Motor neuron (in vitro differentiated cells): ENCODE measurements at places on chromosomes 1 and 21. TPM values are rescaled to one million over a fixed set of nuclear protein-coding genes. Genes with fewer than 3 reads are reported as not detected.

FMO1 gene
- total RNA-seq: 0.19 TPM in 1 of 2 replicates, not detected in the other

GRCh38 chr1:183831311-183831710 lies 26.4 kb downstream of the RGL1 start:
- no peak for ATAC-seq

DNA sequence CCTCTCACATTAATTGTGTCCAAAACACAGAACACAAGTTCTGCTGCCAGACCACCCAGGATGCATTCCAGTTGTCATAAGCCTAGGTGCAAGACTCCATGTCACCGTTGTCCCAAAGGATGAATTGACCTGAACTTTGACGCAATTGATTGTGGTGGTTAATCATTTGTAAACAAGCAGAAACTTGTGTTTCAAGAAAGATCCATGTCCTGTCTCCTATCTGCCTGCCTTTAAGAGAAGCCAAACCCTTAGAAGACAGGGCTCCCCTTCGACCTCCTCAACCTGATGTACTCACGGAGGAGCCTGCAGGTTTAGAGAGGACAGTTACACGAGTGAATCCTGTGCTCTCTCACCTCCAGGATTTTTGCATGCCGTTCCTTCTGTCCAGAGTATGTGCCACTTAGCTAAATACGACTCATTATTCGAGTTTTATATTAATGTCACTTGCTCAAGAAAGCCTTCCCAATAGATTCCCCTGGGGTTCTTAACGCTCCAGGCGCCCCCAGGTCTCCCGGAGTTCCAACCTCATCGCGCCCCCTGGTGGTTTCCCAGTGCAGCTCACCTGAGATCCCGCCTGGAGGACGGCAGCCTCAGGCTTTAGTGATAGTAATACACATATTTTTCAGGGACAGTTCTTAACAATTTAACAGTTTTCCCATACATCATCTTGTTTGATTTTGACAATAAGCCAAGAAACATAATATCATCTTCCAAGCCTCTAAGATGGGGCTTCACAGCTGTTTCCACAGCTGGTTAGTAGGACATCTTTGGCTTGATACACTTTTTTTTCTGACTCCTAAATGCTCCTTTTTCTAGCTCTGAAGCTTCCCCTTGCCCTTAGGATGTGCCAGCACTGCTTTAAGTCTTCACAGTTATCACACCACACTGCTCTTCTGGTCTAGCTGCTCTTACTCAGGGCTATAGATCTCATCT lies 2.4 kb upstream of the C8B start:
- ATAC-seq: peak; percentile 46

PRAMEF2 gene
- total RNA-seq: not detected in 2 replicates

GRCh38 chr1:11198257-11198656 lies 9.1 kb downstream of the ANGPTL7 start:
- ATAC-seq: no peak

- ATAC-seq: peak; percentile 11
Observed at GRCh38 chr1:42941640-42942330, 16.9 kb downstream of the SLC2A1 start.

- peak; percentile 25 for ATAC-seq
Observed at GRCh38 chr1:1616045-1616790, 918 bp downstream of the MIB2 start.

TRIM46 gene
- 17.4 and 20.1 TPM in 2 replicates for total RNA-seq

- no peak for ATAC-seq
Observed at GRCh38 chr1:220526294-220526693, 1.6 kb upstream of the MARK1 start.

- ATAC-seq: no peak
Observed at GRCh38 chr1:57578099-57578498, 154.2 kb upstream of the DAB1 start.

RXRG gene
- 21.4 and 27.5 TPM in 2 replicates for total RNA-seq

ATP6V1G3 gene
- not detected in 2 replicates for total RNA-seq

HTR6 gene
- 0.23 and 0.56 TPM in 2 replicates for total RNA-seq

GRCh38 chr1:93629101-93630059 lies 52.3 kb downstream of the BCAR3 start:
- ATAC-seq: peak; percentile 78

GRCh38 chr1:242240077-242240476 lies 241.2 kb upstream of the MAP1LC3C start:
- peak; percentile 79 for ATAC-seq

TCHH gene
- total RNA-seq: 0.41 and 0.47 TPM in 2 replicates

PTCH2 gene
- total RNA-seq: 2.0 and 2.2 TPM in 2 replicates

POFUT2 gene
- 40.8 and 53.2 TPM in 2 replicates for total RNA-seq

INAVA gene
- 2.8 and 3.3 TPM in 2 replicates for total RNA-seq

TMEM51 gene
- total RNA-seq: 3.4 and 3.5 TPM in 2 replicates

- ATAC-seq: no peak
Observed at GRCh38 chr21:44800103-44800502, 1.5 kb downstream of the UBE2G2 start.

NTMT2 gene
- not detected in 2 replicates for total RNA-seq

DNA sequence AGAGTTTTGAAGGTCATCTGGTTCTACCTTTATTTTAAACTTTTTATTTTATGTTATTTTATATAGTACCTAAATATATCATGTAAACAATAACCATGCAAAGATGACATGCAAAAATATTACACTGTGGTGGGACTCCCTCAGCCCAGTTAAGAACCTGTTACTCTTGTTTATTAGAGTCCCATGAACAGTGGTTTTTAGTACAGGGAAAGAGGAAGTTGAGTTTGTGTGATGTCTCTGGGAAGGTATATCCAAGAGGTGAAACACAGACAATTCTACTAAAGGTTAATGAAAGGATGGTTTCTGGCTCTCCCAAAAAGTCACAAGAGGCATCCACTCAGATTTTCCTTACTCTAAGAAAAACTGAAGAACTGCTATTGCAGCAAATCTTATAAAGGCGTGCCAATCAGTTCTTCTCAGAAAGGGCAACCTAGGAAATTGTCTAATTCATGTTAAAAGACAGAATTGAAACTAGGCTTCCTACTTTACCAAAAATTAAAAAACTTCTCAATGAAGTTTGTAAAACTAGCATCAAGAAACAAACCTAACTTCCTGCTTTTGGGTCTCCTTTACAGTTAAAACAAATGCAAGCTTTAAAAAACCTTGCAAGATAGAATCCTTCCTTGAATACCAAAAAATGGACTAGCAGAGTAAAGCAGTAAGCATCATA lies 19.9 kb downstream of the GFI1 start:
- ATAC-seq: no peak

DENND2C gene
- total RNA-seq: 2.3 and 2.7 TPM in 2 replicates

ZNF648 gene
- 0.11 and 0.25 TPM in 2 replicates for total RNA-seq

ADIPOR1 gene
- total RNA-seq: 60.2 and 65.0 TPM in 2 replicates

GJA5 gene
- total RNA-seq: 0.23 and 0.36 TPM in 2 replicates

SDHB gene
- 153 and 161 TPM in 2 replicates for total RNA-seq

- ATAC-seq: no peak
Observed at GRCh38 chr1:27570784-27571183, 33.2 kb downstream of the AHDC1 start.

GRCh38 chr1:152244576-152245273 lies 20.7 kb upstream of the HRNR start:
- ATAC-seq: no peak

DNA sequence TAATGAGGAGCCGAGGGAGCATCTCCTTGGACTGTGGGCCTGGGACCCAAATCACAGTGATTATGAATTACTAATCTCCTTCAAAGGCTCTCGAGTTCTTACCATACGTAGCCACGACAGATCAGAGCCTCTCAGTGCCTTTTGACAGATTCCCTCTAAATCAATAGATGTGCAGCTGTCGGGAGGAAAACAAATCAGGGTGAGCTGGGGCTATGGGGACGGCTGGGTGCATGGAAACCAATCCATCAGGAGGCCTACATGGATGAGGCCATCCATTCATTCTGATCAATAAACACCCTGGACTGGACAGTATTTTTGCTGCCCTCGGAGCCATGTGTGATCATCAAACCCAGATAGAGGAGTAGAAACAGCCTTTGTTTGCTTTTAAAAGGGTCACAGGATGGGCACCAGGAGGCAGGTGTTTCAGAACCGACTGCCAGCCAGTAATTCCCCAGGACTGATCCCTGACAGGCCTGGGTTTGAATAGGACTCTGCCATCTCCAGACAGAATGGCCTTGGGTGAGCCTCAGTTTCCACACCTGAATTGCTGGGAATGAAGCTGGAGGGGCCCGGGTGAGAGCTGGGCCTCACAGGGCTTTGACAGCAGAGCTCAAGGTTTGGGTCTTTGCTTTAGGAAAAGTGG lies 532.8 kb downstream of the MATN1 start:
- ATAC-seq: peak; percentile 76

TMPRSS2 gene
- total RNA-seq: 3.2 TPM in 1 of 2 replicates, not detected in the other

DNA sequence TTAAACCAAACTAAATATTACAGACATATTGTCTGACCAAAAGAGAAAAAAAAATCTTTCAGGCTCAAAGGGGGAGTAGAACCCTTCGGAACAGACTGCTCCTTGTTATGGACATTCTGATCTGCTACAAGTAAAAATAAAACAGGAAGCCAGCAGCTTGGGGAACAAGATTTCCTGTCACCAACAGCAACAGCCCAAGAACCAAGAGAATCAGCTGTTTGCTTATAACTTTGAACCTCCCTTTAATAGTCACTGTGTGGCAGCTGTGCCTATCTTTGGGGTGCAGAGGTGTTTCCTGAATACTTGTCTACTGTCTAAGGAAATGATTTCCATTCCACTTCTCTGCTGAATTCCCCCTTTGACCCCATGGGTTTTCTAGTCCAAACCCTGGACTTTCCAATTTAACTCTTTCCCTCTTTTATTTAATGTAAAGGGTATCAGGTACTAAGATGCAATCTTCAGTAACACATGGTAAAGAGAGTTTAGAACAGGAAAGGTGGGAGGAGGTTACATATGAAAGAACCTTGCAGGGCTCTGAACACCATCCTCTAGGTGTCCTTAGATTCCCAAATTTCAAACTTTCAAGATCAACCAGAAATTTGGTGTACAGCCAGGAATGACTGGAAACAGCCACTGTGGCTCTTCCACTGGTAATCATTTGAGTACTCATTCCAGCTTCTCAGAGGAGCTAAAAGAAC lies 38.6 kb downstream of the GPR3 start:
- ATAC-seq: no peak

DNA sequence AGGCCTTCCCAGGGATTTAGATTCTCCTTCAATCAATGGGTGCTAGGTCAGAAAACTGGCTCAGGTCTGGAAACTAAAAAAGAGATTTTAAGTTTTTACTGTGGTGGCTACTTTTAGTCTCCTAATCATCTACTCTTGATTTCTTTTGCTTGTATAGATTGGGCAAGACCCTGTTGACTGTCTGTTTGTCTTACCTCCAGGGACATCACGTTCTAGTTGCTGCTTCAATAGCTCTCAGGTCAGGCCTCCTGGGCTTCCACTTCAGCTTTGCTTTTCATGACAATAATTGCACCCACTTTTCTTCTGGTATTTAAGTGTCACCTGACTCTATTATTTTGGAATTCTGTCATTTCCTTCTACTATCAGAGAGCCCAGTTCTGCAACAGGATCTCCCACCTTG lies 28.5 kb upstream of the CREG1 start:
- no peak for ATAC-seq

DNA sequence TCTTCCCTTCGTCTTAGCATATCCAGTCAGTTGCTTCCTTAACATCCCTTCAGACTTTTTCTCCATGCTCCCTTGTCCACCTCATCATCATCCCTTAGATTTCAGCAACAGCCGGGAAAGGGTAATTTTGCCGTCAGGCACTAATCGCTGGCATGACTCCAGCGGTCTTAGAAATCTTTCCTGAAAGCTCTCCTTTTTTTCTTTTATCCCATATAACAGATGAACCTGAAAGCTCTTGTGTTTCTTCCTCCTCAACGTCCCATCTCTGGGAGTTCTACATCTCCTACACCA lies 10.4 kb upstream of the BOLA1 start:
- no peak for ATAC-seq

KLF18 gene
- total RNA-seq: not detected in 2 replicates

ZBTB7B gene
- 15.7 and 18.1 TPM in 2 replicates for total RNA-seq

- ATAC-seq: no peak
Observed at GRCh38 chr21:37744551-37744950, 171.7 kb downstream of the KCNJ6 start.

LCE1E gene
- not detected in 2 replicates for total RNA-seq

- no peak for ATAC-seq
Observed at GRCh38 chr1:1048765-1049164, 25.3 kb downstream of the RNF223 start.

DNA sequence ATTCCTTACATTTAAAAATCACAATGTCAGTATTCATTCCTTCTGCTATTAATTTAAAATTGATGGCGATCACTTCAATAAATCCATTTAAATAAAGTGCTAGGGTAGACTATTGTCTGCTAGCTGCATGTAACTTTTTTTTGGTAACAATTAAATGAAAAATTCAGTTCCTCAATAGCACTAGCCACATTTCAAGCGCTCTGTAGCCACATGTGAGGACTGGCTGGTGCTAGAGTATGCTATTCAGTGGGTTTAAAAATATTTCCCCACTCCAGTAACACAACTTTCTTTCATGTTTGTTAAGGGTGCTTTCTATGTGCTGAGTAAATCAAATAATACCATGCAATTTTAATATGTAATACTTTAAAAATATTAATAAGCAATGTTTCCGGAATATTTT lies 108.2 kb downstream of the LTN1 start:
- ATAC-seq: no peak

GRCh38 chr1:205849619-205850355 lies at the start of gene PM20D1:
PM20D1 (minus strand) TSS chr1:205850132; CDS start chr1:205850072, 60 bp downstream.
- ATAC-seq: peak; percentile 98

- ATAC-seq: peak; percentile 43
Observed at GRCh38 chr1:19179597-19180264, 30.3 kb downstream of the UBR4 start.

DNA sequence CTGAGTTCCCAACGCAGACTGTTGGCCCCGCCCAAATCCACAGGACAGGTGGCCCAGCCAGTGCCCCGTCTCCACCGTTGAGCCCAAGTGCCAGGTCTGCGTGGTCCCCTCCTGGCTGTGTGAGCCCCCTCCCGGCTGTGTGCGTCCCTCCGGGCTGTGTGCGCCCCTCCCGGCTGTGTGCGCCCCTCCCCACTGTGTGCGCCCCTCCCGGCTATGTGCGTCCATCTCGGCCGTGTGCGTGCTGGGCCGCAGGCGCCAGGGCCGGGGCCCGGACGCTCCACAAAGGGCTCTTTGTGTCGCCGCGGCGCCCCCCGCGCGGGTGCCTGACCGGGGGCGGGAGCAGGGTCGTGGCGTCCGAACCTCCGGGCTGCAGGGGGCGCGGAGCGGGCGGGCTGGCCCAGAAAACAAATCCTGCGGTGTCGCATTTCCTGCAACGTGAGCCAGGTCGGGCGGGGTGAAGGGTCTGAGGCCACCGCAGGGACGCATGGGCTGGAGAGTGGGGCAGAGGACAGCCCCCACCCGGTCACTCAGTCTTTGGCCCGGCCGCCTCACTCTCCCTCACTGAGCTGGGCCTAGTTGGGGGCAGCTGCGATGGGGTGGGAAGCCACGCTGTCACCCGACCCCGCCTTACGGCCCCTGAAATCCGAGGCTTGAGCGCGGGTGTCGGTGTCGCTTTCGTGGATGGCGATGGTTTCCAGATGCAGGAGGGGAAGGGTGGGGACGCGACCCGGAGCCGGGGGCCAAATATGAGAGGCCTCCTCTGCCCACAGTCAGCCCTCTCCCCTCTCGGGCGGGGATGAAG lies 18.8 kb downstream of the TNFRSF25 start:
- peak; percentile 25 for ATAC-seq

- no peak for ATAC-seq
Observed at GRCh38 chr1:236882678-236883077, 87.6 kb downstream of the MTR start.

CNTN2 gene
- total RNA-seq: 22.6 and 27.5 TPM in 2 replicates
